ENCODE measurements at places on chromosomes 6 and 20.

DNA sequence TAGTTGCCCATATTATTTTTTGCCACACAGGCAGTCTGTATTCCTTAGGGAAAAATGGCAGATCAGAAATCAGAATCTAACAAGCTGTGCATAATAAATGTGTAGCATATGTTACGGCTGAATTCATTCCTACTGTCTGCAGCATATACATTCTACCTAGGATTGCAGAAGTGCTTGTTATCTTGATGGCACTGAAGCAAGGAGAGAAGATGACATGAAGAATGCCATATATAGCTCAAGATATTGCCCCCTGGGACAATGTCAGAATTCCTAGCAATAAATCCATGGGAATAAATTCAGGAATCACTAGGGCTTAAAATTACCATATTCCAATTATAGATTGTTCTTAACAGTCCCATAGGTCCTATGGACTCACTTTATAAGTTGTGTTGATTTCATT is 293.0 kb upstream of the CNR1 start:
- no peak overlapping the region for H3K4me3 ChIP-seq
- no peaks in the 10 kb centered on the region for H3K27me3 ChIP-seq
- H3K4me1 ChIP-seq = no peaks in the 10 kb centered on the region
- no peak overlapping the region for H3K27ac ChIP-seq

DNA sequence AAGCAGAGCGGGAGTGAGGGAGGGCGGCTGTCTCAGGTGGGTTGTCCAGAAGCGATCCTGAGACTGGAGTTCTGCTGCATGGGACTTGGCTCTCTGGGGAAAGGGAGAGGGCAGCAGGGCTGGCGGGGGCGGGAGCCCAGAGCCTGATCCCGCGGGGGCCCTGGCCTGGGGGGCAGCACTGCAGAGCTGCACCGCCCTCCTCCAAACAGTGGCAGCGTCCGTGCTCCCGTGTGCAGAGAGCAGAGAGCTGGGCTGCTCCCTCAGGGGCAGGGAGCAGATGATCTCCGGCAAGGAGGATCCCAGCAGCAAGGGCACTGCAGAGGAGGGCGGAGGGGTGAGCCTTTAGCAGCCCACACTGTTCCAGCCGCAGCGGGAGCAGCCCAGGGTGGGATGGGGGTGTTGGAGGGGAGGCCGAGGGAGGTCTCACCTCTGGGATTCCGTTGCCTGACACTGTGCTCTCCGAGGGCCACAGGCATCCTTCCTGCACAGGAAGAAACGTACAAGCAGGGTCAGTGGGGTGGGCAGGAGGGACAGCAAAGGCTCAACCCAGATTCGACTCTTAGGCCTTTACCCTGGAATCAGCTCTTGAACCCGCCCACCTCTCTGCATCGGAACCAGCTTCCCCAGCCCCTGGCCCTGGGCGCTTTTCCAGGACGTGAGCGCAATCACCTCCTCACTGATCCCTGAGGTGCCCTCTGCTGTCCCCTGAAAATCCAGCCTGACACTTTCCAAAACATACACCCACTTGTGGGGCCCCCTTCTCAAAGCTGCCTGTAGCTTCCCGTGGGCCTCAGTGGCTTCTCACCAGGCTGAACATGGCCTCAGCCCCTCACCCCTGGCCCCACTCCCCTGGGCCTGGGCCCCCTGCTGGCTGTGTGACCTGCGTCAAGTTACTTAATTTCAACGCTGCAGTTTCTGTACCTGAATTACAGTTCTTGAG is 32.6 kb upstream of the ZBP1 start:
- H3K27me3 ChIP-seq = no peaks in the 10 kb centered on the region
- H3K4me1 ChIP-seq = no peaks in the 10 kb centered on the region
- H3K27ac ChIP-seq = no peak overlapping the region
- H3K36me3 ChIP-seq = peaks cover 15% of the 10 kb centered on the region
- peak; percentile 22 for DNase-seq

GRCh38 chr6:22053391-22053997 is 243.3 kb downstream of the PRL start:
- no peaks in the 10 kb centered on the region for H3K27me3 ChIP-seq
- no peaks in the 10 kb centered on the region for H3K4me1 ChIP-seq
- H3K27ac ChIP-seq = no peak overlapping the region
- no peak overlapping the region for H3K4me3 ChIP-seq
- no peak for DNase-seq

GRCh38 chr20:36917943-36918342 is 33.6 kb downstream of the SAMHD1 start:
- no peak overlapping the region for H3K27ac ChIP-seq
- no peak for DNase-seq
- no peaks in the 10 kb centered on the region for H3K27me3 ChIP-seq
- H3K36me3 ChIP-seq = peaks cover 20% of the 10 kb centered on the region
- H3K4me3 ChIP-seq = no peak overlapping the region

DNA sequence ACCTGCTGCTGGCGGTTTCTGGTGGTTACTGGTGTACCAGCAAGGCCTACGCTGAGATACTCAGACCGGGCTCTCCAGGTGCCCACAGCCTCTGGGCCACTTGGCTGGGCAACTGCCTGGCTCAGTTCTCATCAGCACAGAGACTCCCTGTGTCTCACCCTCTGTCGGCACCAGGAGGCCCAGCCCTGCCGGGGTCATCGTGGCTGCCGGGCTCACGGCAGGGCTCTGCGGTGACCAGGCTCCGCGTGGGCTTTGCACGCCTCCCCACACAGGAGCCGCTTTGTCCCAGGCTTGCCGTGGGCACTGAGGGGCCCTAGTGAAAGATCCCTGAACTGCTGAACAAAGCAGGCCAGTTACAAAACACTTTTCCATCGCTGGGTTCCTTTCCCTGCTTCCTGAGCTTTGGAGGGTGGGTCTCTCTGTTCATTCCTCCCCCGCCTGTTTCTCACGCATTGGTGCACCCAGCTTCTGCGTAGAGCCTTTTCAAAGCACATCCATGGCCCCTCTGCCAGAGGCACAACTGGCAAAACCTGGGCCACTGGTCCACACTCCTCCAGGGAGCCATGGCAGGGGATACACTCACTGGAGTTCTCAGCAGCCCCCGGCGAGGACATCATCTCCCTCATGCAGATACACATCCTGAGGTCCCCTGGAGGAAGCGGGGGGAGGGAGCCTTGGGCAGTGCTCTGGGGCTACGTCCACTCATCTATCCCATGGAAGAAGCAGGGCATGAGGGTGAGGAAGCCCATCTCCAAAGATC is 117.0 kb downstream of the NFATC2 start:
- no peaks in the 10 kb centered on the region for H3K27me3 ChIP-seq
- H3K4me1 ChIP-seq = peaks cover 4% of the 10 kb centered on the region
- H3K36me3 ChIP-seq = no peaks in the 10 kb centered on the region
- DNase-seq = no peak
- no peak overlapping the region for H3K4me3 ChIP-seq

DNA sequence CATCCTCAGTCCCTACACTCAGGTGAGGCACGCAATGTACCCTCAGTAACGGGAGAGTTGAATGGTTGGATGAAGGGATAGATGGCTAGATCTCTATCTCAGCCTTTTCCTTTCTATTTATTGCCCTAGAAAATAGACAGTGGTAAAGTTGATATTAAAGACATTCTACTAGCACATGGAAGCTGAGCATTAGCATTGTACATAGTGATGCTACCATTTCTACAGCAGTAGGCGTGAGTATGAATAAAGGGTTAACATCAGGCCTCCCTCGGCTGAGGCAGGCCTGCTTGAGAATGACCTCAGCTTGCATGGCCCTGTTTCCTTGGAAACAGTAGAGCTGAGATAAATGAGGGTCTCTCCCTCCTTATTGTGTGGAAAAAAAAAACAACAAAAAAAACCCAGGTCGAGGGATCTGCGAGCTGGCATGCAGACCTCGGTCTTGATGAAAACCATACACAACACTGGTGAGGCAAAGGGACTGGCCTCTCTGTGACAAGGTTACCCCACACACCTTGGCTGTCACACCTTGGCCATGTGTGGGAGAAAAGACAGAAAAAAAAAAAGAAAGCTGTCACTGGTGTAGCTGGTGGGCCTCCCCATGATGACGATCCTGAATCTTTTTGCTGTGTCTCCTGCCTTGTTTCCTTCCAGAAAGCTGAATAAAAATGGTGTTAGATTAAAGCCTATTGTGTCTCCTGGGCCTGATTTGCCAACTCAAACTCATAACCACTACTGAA is 160.0 kb downstream of the HACE1 start:
- H3K4me1 ChIP-seq = peaks cover 3% of the 10 kb centered on the region
- no peaks in the 10 kb centered on the region for H3K27me3 ChIP-seq
- no peak for DNase-seq
- H3K36me3 ChIP-seq = no peaks in the 10 kb centered on the region
- no peak overlapping the region for H3K27ac ChIP-seq

DNA sequence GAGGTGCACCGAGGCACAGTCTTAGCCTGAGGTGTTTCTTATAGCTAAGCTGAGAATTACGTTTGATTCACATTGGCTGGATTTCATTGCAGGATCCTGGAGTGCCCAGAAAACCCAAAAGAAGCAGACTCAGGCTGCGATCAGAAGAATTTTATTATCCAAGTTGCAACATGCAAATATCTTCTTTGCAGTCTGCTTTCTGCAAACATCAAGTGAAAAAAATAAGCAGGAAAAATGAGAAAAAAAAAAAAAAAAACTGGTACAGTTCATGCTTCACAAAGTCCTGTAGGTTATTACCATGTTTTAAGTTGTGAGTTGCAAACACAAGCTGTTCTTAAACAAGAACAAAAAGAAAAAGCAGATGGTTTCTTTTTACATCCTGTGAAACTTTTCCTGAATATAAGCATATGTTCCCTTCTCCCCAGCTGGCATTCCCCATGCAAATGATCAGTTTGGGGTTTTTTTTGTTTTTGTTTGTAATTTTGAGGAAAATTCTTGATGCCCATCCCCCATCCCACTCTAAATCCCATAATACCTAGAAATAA is 349.0 kb downstream of the CBLN4 start:
- no peak overlapping the region for H3K4me3 ChIP-seq
- H3K27ac ChIP-seq = no peak overlapping the region
- no peaks in the 10 kb centered on the region for H3K4me1 ChIP-seq
- H3K36me3 ChIP-seq = no peaks in the 10 kb centered on the region
- H3K27me3 ChIP-seq = no peaks in the 10 kb centered on the region

GRCh38 chr20:44707018-44707579 is 8.1 kb upstream of the CCN5 start:
- H3K27ac ChIP-seq = no peak overlapping the region
- DNase-seq = no peak
- H3K36me3 ChIP-seq = no peaks in the 10 kb centered on the region
- H3K4me1 ChIP-seq = no peaks in the 10 kb centered on the region
- H3K4me3 ChIP-seq = no peak overlapping the region

DNA sequence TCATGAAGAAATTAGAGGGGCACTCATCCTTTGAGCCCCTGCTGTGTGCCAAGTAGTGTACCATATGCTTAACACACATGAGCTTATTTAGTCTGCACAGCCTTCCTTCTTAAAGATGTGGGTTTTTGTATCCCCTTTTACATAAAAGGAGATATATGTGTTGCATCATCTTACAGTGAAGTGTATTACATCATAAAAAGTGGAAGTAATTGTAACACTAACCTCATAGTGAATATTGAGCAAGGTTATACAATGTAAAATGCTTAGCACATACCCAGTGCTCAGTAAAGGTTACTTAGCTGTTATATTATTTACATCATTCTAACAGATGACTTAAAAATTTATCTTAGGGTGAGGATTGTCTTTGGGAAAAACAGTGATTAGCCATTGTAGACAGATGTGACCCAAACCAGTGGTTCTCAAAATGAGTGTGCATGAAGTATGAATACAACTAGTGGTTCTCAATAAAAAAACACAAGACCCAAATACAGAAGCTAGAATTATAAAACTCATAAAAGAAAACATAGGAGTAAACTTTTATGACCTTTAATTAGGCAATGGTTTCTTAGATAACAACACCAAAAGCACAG is 3.8 kb upstream of the PIGU start:
- DNase-seq = no peak
- no peak overlapping the region for H3K4me3 ChIP-seq
- no peaks in the 10 kb centered on the region for H3K27me3 ChIP-seq
- H3K27ac ChIP-seq = no peak overlapping the region
- H3K4me1 ChIP-seq = no peaks in the 10 kb centered on the region

GRCh38 chr6:28982476-28983266 is 22.4 kb downstream of the ZNF311 start:
- peaks cover 4% of the 10 kb centered on the region for H3K36me3 ChIP-seq
- H3K27ac ChIP-seq = no peak overlapping the region
- peaks cover 10% of the 10 kb centered on the region for H3K4me1 ChIP-seq
- H3K27me3 ChIP-seq = no peaks in the 10 kb centered on the region
- H3K4me3 ChIP-seq = peak overlapping the region; percentile 93

GRCh38 chr6:121437851-121438651 is 2.6 kb downstream of the GJA1 start:
- H3K4me1 ChIP-seq = peaks cover 4% of the 10 kb centered on the region
- H3K36me3 ChIP-seq = peaks cover 33% of the 10 kb centered on the region
- H3K27ac ChIP-seq = peak overlapping the region; percentile 79
- peak overlapping the region; percentile 94 for H3K4me3 ChIP-seq
- DNase-seq = peak; percentile 71

DNA sequence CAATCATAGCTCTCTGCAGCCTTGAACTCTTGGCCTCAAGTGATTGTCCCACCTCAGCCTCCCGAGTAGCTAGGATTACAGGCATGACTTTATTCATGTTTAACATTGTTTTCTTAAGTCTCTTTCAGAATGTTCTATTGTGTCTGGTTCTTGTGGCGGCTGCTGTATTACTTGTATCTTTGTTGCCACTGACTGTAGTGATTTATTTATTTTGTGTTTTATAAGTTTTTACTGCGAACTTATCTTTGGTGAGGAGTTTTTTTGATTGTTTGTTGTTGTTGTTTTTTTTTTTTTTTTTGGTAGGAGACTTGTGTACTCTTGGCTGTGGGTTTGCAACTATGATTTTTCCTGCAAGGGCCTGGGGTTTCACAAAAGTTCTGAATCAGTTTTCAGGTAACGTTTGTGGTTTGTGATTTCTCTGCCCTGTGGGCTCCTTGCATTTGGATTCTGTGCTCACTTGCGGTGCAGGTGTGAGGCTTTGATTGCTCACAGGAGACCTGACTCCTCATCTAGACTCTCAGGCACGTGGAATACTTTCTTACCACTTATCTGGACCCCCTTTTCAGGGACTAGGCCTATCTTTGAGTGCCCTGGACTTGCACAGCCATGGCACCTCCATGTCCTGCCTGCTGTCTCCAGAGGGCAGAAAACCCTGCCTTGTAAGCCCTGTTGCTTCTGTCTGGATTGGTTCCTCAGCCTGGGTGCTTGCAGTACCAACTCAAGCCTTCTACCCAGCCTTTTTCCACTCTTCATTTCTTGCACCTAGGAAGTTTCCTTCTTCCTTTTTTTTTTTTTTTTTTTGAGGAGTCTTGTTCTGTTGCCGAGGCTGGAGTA is 25.2 kb downstream of the KIF25 start:
- no peaks in the 10 kb centered on the region for H3K4me1 ChIP-seq
- H3K36me3 ChIP-seq = no peaks in the 10 kb centered on the region
- H3K27me3 ChIP-seq = no peaks in the 10 kb centered on the region
- H3K4me3 ChIP-seq = no peak overlapping the region
- no peak for DNase-seq
- H3K27ac ChIP-seq = no peak overlapping the region

- no peak overlapping the region for H3K27ac ChIP-seq
- DNase-seq = no peak
- no peaks in the 10 kb centered on the region for H3K27me3 ChIP-seq
- no peak overlapping the region for H3K4me3 ChIP-seq
- H3K4me1 ChIP-seq = no peaks in the 10 kb centered on the region
These were observed 73.4 kb downstream of the FGD2 start for GRCh38 chr6:37078814-37079213.

GRCh38 chr6:3336066-3336786 is 77.5 kb downstream of the PSMG4 start:
- H3K4me3 ChIP-seq = no peak overlapping the region
- DNase-seq = no peak
- peaks cover 28% of the 10 kb centered on the region for H3K4me1 ChIP-seq

- no peak overlapping the region for H3K4me3 ChIP-seq
- no peaks in the 10 kb centered on the region for H3K27me3 ChIP-seq
- no peaks in the 10 kb centered on the region for H3K36me3 ChIP-seq
These were observed 3.8 kb downstream of the SLC2A4RG start for GRCh38 chr20:63743210-63743970.

All from H9 (cell line).